ENCODE measurements at places on chromosomes 11 and 22. TPM values are rescaled to one million over a fixed set of nuclear protein-coding genes. Genes with fewer than 3 reads are reported as not detected.

DNA sequence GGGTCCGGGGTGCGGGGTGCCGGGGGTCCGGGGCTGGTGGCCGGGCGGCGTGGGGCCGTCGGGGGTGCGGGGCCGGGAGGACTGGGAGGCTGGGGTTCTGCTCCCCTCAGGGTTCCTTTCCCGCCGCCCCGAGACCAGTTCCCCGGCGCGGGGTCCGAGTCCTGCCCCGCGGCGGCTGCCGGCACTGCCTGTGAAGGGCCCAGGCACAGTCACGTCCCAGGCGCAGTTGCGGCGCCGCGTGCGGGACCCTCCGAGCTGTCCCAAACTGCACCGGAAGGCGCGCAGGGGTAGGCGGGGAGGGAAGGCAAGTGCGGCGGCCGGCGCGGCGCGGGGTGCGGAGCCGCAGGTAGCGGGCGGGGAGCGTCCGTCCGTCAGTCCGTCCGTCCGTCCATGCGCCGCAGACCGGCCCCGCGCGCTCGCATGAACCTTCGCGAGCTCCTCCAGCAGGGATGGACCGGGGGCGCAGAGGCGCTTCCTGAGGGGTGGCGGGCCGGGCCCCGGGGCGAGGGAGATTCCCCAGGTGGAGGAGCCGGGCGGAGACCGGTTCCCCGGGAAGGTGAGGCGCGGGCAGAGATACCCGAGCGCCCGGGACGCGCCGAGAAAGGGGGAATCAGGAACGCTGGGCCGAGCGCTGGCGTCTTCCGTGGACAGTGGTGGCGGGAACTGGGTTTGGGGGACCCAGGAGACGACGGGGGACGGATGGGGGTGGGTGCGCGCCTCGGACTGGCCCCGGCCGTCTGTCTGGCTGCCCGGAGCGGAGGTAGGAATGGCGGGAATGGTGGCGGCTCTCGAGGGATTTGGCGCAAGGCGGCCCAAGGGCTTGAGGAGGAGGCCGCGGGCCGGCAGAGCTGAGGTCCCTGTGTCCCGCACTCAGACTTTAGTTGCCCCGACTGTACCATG, 3.1 kb upstream of the ADORA2A start:
- peak; percentile 54 for DNase-seq
- H3K27me3 ChIP-seq, result peaks cover 3% of the 10 kb centered on the region
- H3K4me3 ChIP-seq, result peak overlapping the region; percentile 67
- H3K36me3 ChIP-seq, result no peaks in the 10 kb centered on the region
- peaks cover 51% of the 10 kb centered on the region for H3K4me1 ChIP-seq

DNA sequence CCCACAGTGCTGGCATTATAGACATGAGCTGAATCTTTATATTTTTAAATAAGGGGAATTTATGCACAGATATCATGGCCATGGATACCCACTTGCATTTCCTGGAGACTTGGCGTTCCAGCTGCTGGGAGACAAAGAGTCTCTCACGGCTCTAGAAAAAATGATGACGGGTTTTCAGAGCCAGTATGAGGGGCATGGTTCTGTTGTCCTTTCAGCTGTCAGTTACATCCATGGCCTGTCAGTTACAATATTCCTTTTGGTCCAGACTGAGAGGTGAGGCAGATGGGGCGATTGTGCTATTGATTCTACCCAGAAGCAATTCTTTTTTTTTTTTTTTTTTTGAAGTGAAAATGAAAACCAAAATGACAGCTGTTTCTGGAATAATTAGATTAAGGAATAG, 29.7 kb downstream of the USH1C start:
- H3K27me3 ChIP-seq, result peaks cover 21% of the 10 kb centered on the region
- no peaks in the 10 kb centered on the region for H3K4me1 ChIP-seq
- H3K27ac ChIP-seq, result no peak overlapping the region
- DNase-seq, result no peak

GRCh38 chr11:107196732-107197131, 178.5 kb upstream of the GUCY1A2 start:
- DNase-seq, result no peak
- no peaks in the 10 kb centered on the region for H3K4me1 ChIP-seq
- no peaks in the 10 kb centered on the region for H3K36me3 ChIP-seq
- H3K4me3 ChIP-seq, result no peak overlapping the region
- no peaks in the 10 kb centered on the region for H3K27me3 ChIP-seq
- no peak overlapping the region for H3K27ac ChIP-seq

- peaks cover 70% of the 10 kb centered on the region for H3K36me3 ChIP-seq
- no peaks in the 10 kb centered on the region for H3K27me3 ChIP-seq
- DNase-seq, result no peak
- H3K4me1 ChIP-seq, result no peaks in the 10 kb centered on the region
These were observed 21.2 kb downstream of the MCM5 start for GRCh38 chr22:35421121-35421520.

DNA sequence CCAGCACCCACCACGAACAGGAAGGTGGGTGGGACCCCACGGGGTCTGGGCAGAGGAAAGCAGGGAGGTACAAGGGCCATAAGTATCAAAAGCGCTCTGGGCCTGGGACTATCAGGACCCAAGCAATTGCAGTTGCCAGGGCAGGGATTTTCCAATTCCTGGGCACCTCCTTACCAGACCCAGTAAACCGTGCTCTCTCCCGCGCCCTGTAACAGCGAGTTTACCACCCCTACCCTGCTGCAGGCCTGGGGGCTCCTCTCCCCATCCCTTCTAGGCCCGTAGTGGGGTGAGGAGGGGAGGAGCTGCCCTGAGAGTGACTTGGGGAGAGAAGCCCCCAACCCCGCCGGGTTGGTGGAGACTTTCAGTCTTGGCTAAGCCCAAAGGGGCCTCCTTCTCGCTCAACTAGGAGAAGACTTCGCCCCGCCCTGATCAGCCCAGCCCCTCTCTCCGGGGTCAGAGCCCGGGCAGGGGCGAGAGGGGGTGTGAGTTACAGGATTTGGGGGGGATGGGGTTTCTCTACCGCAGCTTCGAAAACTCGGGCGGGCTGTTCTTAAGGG, 5.4 kb downstream of the PAX6 start:
- no peak overlapping the region for H3K4me3 ChIP-seq
- no peak overlapping the region for H3K27ac ChIP-seq
- no peak for DNase-seq
- peaks cover 83% of the 10 kb centered on the region for H3K27me3 ChIP-seq

DNA sequence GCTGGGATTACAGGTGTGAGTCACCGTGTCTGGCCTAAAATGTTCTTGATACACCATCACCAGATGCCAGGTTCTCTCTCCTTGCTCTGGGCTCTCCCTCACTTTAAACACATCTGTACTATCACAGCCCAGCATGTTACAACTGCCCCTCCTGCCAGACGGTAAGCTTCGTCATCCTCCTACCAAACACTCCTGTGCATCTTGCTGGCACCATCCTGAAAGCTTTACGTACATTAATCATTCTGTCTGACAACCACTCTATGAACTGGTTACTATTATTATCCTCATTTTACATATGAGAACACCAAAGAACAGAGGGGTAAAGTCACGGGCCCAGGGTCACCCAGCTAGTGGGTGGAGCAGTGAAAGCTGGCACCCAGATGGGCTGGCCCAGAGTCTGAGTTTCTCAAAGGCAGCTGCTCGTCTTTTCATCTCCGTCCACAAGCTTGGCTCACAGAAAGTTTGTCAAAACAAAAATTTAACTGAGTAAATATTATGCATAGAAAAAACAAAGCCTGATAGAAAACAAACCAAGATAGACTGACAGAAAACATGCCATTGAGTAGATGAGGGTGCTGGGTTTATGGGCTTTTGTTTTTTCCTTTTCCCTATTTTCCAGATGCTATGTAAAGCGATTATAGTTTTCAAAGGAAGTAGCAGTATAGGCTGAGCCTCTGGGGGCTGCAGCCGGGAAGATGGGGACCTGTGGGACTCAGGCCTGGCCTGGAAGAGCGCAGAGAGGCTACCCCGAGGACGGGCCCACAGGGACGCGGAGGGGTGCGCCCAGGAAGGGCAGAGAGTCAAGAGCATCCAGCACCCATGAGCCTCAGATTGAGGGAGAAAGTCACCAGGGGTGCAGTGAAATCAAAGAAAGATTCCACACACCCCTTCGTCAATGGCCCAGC, 9.5 kb downstream of the PLA2G6 start:
- peaks cover 2% of the 10 kb centered on the region for H3K36me3 ChIP-seq
- peaks cover 43% of the 10 kb centered on the region for H3K4me1 ChIP-seq
- no peaks in the 10 kb centered on the region for H3K27me3 ChIP-seq
- peak overlapping the region; percentile 91 for H3K27ac ChIP-seq

FAM181B gene
- not detected for total RNA-seq

DNA sequence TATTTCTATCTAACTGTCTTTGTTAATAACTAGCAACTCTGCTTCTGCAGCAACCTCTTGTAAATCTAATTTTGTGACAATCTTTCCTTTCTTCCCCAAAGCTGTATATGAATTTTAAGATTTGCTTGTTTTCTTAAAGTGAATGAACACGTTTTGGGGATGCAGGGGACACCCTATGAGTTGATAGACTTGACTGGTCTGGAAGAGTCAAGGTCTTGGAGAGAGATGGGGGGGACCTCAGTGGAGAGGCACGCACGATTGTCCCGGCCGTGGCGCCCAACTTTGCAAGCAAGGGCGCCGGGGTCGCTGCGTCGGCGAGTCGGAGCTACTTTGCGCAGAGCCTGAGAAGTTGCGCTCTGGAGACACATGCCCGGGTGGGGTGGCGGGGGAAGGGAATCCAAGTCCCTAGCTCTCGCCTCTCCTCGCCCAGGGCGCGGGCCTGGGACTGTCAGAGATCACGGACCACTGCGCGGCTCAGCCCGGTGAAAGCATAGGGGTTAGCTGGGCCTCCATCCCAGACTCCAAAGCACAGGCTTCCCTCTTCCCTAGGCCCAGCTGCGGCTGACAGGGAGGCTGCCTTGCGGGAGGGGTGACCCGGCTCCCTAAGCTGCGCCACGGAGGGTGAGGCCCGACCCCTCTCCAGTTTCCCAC, 854 bp downstream of the ABCC8 start:
- peak overlapping the region; percentile 50 for H3K4me3 ChIP-seq
- H3K4me1 ChIP-seq, result peaks cover 14% of the 10 kb centered on the region
- no peaks in the 10 kb centered on the region for H3K36me3 ChIP-seq
- peaks cover 80% of the 10 kb centered on the region for H3K27me3 ChIP-seq
- no peak for DNase-seq

- no peaks in the 10 kb centered on the region for H3K4me1 ChIP-seq
- no peaks in the 10 kb centered on the region for H3K27me3 ChIP-seq
- H3K36me3 ChIP-seq, result no peaks in the 10 kb centered on the region
- H3K27ac ChIP-seq, result no peak overlapping the region
These were observed 632.8 kb upstream of the RAG2 start for GRCh38 chr11:37230865-37231264.

- peaks cover 52% of the 10 kb centered on the region for H3K4me1 ChIP-seq
- H3K36me3 ChIP-seq, result peaks cover 48% of the 10 kb centered on the region
- no peaks in the 10 kb centered on the region for H3K27me3 ChIP-seq
- peak overlapping the region; percentile 100 for H3K27ac ChIP-seq
These were observed 29.8 kb downstream of the TBC1D22A start for GRCh38 chr22:46792061-46792796.

DNA sequence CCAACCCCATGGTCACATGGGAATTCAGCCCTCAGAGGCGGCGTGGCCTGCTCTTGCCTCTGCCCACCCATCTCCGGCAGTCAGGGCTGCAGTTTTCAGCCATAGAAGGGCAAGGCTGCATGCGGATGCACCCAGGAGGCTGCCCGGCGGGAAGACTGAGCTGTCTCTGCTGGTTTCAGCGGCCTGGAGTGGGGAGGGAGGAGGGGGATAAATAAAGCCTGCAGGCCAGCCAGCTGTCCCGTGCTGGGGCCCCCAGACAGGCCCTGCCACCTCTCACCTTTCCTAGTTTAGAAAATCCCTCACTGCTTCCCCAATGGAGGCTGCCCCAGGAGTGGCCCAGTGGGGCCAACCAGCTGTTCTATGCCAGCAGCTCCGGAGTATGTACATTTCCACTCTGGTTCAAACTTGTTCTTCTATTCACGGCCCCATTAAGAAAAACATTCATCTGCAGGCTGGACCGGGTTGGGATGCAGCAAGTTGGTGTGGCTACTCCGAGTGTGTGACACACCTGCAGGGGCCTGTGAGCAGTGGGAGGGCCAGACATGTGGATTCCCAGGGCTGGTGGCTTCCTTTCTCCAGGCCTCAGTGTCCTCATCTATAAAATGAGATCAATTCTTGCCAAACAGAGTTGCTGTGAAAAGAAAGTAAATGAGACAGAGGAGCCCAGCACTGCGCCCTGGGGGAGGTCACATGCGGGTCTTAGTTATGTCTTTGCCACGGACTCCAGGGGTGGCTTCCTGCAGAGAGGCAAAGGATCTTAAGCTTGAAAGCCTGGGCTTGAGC, 5.0 kb downstream of the MICALL1 start:
- H3K4me3 ChIP-seq, result no peak overlapping the region
- H3K27ac ChIP-seq, result no peak overlapping the region
- peaks cover 4% of the 10 kb centered on the region for H3K36me3 ChIP-seq
- no peaks in the 10 kb centered on the region for H3K27me3 ChIP-seq
- DNase-seq, result no peak

DNA sequence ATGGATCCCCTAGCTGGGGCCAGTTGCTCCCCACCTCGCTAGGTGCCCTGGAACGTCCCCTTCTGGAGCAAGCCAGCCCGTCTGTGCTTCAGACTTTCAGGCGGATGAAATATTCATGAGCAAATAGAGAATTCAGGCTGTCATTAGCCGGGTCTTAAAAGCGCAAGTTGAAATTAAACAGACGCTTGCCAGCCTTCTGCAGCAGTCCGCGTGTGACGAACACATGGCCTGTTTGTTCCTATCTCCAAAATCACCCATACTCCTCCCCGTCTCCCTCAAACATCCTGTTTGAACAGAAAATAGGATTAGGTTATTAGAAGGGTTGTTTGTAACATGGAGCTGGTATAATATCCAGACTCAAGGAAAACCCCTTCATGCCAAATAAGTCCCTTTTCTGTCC, 38.7 kb downstream of the MYO18B start:
- peaks cover under 1% of the 10 kb centered on the region for H3K4me1 ChIP-seq
- no peak overlapping the region for H3K4me3 ChIP-seq
- H3K36me3 ChIP-seq, result no peaks in the 10 kb centered on the region

GRCh38 chr11:126162306-126163030, 49.0 kb downstream of the RPUSD4 start:
- H3K27me3 ChIP-seq, result peaks cover 16% of the 10 kb centered on the region
- H3K4me1 ChIP-seq, result peaks cover 13% of the 10 kb centered on the region
- no peaks in the 10 kb centered on the region for H3K36me3 ChIP-seq
- no peak overlapping the region for H3K4me3 ChIP-seq
- DNase-seq, result no peak

OSBP2 gene
- total RNA-seq, result 0.55 TPM

CASP1 gene
- 97.8 TPM for total RNA-seq

GRCh38 chr11:46075168-46075567, 46.1 kb downstream of the PHF21A start:
- no peak overlapping the region for H3K4me3 ChIP-seq
- H3K27me3 ChIP-seq, result no peaks in the 10 kb centered on the region
- no peak for DNase-seq
- H3K27ac ChIP-seq, result no peak overlapping the region
- H3K4me1 ChIP-seq, result peaks cover 3% of the 10 kb centered on the region

GRCh38 chr11:32172041-32172847, 81.4 kb downstream of the RCN1 start:
- H3K27me3 ChIP-seq, result peaks cover 2% of the 10 kb centered on the region
- no peak overlapping the region for H3K4me3 ChIP-seq

Measured in activated CD8-positive, alpha-beta T cell treated with anti-CD3 and anti-CD28 coated beads, Interleukin-2, amount 10 ng/mL, durations not matched to agents 7 days and 5 days (primary cell).